ENCODE measurements at places on chromosomes 3 and 15.
A peak's percentile ranks its signal among the peaks of the same experiment; 100 is the strongest.

GRCh38 chr15:53808058-53808706, 48.7 kb upstream of the WDR72 start:
- peak; percentile 1 for DNase-seq

DNA sequence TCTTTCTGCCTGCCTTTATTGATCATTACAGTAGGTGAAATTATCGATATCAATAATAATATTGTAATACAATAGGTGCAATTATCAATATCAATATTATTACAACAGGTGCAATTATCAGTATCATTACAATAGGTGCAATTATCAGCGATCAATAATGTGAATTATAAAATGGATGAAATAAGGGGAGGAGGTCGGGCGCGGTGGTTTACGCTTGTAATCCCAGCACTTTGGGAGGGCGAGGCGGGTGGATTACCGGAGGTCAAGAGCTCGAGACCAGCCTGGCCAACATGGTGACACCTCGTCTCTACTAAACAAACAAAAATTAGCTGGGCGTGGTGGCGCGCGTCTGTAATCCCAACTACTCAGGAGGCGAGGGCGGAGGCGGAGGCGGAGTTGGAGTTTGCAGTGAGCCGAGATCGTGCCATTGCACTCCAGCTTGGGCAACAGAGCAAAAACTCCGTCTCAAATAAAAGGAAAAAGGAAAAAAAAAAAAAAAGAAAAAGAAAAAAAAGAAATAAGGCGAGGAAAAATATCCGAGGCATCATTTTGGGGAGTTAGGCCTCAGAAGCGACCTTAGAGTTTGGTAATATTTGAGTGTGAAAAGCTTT, 611 bp upstream of the BNIP2 start:
- peak; percentile 80 for DNase-seq

DNA sequence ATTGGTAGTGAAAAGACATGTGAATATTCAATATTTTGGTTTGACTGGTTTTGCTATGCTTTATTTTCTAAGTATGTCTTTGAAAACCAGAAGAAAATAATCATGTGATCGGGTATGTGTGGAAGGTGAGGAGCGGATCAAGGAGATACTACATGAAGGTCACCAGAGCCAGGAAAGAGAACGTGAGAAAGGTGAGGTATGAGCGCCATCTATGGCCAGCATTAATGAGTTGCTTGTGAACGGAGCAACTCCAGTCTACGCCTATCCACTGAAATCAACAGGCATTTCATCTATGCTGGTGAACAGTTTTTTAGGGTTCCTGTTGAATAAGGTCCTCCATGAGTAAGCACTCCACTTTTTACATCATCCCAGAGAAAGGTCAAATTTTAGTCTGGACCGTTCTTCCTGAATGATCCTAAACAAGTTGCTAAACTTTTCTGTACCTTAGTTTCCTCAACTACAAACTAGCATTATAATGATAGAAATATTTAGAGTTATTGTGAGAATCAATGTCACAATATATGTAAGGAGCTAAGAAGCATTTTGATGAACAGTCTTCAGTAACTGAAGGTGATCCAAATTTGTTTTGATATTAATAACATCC, 1435.2 kb upstream of the CADM2 start:
- DNase-seq: peak; percentile 29

- peak; percentile 68 for DNase-seq
These were observed 7.1 kb downstream of the ELL3 start for GRCh38 chr15:43769584-43770228.

DNA sequence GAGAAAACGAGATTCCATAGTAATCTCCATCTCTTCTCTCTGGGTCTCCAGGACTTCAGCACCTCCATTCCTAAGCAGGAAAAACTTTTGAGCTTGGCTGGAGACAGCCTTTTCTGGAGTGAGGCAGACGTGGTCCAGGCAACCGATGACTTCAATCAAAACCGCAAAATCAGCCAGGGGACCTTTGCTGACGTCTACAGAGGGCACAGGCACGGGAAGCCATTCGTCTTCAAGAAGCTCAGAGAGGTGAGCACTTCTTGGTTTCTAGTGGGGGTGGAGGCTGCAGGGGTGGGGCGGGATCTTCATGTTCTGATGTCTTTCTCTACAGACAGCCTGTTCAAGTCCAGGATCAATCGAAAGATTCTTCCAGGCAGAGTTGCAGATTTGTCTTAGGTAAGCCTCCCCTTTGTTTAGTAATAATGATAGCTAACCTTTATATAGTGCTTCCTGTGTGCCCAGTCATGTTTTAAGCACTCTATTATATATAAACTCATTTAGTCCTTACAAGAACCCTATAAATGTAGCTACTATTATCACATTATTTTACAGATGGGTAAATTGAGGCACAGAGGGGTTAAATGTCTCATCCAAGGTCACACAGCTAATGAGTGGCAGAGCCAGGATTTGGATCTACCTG, 35.0 kb upstream of the TATDN2 start:
- peak; percentile 65 for DNase-seq

DNA sequence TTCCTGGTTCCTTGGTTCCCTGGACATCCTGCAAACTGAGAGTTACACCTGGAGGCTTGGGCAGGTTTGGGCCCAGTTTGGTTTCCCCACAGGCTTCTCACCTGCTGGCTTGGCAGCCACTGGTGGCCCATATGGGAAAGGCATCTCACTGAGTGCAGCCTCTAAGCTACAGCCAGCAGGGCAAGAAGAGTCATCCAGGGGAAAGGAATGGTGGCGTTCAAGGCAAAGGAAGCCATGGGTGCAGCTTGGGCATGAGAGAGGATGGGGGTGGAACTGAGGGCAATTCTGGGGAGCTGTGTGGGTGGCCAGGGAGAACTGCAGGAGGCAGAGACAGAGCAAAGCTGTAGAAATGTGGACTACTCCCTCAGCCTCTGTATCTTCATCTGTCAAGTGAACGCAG, 106.4 kb downstream of the EPHB1 start:
- no peak for DNase-seq
